Left ventricle myocardium inferior (tissue), 1 donor: ENCODE measurements at places on chromosomes 6 and 20. TPM values are rescaled to one million over a fixed set of nuclear protein-coding genes. Genes with fewer than 3 reads are reported as not detected.

- H3K27ac ChIP-seq: no peak overlapping the region
- H3K4me1 ChIP-seq: no peaks in the 10 kb centered on the region
- H3K4me3 ChIP-seq: no peak overlapping the region
- DNase-seq: no peak
- no peaks in the 10 kb centered on the region for H3K27me3 ChIP-seq
These were observed 118.1 kb upstream of the PRDM1 start for GRCh38 chr6:105967917-105968602.

DNA sequence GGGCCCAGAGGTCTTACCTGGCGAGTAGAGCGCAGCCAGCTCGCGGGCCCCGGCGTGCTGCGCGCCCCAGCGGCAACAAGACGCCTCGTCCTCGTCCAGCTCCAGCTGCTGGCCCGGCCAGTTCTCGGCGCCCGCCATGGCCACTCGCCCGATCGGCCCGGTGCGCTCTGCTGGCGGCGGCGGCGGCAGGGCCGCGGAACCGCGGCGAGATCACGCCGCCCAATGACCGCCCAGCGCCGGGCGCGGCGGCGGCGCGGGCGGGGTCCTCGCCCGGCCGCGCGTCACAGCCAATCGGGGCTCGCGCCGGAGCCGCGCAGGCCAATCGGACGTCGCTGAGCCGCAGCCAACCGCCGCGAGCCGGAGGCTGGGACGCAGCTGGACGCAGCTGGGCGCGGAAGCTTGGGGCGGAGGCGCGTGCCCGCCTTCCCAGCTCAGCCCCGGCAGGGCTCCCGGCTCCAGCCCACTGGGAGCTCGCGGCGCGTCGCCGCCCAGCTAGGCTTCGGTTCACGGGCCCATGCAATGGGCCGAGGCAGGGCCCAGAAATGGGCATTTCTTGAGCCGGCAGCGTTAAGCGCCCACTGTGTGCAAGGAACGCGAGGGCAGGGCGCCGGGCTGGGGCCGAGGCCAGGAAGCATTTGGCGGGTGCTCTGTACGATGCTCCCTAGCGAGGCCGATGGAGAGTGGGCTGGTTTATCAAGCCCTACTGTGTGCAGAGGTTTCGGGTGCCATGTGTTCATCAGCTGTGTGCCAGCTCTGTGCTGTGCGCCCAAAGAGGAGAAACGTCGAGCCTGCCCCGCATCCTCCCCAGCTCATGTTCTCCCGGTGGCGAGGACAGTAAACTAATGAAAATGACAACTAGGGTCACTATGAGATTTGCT is at the start of gene PEDS1:
Gene PEDS1, minus strand, starts transcription at position 224 of the 878 bp plus-strand sequence. Its CDS starts 86 bp downstream, at position 138.
- H3K27ac ChIP-seq: peak within 1 kb of the TSS; percentile 95
- H3K36me3 ChIP-seq: peaks cover 5% of the 10 kb centered on the region
- H3K27me3 ChIP-seq: no peaks in the 10 kb centered on the region
- peak; percentile 94 for DNase-seq
- H3K4me3 ChIP-seq: peak within 1 kb of the TSS; percentile 99

GRCh38 chr6:34583861-34584604 is 27.9 kb upstream of the SPDEF start:
- peaks cover 28% of the 10 kb centered on the region for H3K4me1 ChIP-seq
- no peaks in the 10 kb centered on the region for H3K27me3 ChIP-seq
- H3K27ac ChIP-seq: no peak overlapping the region
- no peak overlapping the region for H3K4me3 ChIP-seq
- DNase-seq: no peak

DNA sequence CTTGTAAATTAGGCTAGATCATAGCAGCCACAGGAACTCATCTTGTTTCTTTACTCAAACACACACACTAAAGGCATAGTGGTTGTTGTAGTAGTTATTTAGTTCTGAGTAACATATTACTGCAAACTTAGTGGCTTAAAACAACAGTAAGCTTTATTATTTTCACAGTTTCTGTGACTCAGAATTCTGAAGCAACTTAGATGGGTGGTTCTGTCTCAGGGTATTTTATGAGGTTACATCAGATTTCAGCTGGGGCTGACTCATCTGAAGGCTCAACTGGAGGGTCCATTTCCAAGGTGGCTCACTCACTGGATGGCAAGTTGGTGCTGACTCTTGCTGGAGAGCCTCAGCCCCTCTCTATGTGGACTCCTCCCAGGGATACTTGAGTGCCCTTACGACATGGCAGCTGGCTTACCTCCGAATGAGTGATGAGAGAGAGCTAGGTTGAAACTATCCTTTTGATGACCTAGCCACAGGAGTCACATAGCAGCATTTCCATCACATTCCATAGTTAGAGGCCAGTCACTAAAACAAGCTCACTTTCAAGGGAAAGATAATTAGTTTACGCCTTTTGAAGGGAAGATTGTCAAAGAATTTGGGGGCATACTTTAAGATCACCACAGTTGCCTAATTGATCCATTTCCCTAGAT is 136.5 kb upstream of the PRND start:
- no peaks in the 10 kb centered on the region for H3K4me1 ChIP-seq
- peaks cover 28% of the 10 kb centered on the region for H3K27me3 ChIP-seq

DNA sequence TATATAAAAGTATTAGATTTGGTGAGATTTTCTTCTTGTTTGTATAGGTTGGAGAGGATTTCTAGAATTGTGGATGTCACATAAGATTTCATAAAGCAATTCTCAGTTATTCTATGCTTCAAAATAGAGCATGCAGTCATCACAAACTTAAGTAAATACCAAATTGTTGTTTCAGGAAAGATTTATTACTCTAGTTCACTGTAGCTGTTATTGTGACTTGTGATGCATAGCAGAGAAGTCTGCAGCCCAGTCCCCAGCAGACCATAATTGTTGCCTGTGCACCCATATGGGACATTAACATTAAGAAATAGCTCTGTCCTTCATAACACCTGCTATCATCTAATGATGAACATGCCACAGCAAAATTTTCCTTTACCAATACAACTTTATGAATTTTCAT is 228.0 kb upstream of the FAM83B start:
- no peak overlapping the region for H3K4me3 ChIP-seq
- no peak overlapping the region for H3K27ac ChIP-seq
- H3K4me1 ChIP-seq: peaks cover 5% of the 10 kb centered on the region
- H3K36me3 ChIP-seq: no peaks in the 10 kb centered on the region
- no peaks in the 10 kb centered on the region for H3K27me3 ChIP-seq

DNA sequence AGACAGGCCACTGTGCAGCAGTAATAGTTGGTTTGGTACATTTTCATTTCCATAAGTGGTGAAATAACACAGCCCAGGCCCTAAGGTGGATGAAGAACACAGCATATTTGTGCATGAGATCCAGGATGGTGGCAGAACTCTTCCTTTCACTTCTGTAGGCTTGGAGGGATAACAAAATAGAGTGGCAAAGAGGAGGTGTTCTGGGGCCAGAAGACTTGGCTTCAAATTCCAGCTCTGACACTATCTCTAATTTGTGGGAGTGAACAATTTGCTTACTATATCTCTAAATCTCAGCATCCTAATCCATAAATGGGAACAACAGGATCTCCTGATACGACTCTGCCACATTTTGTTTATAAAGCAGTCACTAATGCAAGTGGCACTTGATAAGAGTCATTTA is 111.7 kb upstream of the FAM184A start:
- no peak overlapping the region for H3K4me3 ChIP-seq
- peaks cover 44% of the 10 kb centered on the region for H3K36me3 ChIP-seq
- H3K27ac ChIP-seq: no peak overlapping the region
- H3K27me3 ChIP-seq: no peaks in the 10 kb centered on the region
- no peak for DNase-seq

DNA sequence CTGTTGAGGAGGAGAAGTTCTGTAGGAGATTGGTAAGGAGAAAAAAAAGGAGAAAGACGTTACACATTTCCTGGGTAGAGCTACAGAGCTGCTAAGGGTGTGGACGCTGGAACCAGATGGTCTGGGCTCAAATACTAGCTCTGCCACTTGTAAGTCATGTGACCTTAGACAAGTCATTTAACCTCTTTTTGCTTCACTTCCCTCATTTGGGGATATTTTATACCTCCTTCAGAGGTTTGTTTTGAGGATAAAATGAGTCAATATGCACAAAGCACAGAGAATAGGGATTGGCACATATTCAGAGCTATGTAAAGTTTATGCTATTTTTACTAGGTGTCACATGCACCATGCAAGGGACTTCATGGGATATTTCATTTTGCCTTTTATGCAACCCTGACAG is 708.8 kb downstream of the DHX35 start:
- H3K4me3 ChIP-seq: no peak overlapping the region
- H3K27me3 ChIP-seq: no peaks in the 10 kb centered on the region
- no peak overlapping the region for H3K27ac ChIP-seq
- H3K36me3 ChIP-seq: no peaks in the 10 kb centered on the region

GRCh38 chr6:73873081-73873480 is 177.1 kb downstream of the CD109 start:
- no peak for DNase-seq
- no peaks in the 10 kb centered on the region for H3K4me1 ChIP-seq
- no peaks in the 10 kb centered on the region for H3K36me3 ChIP-seq
- no peak overlapping the region for H3K4me3 ChIP-seq

- no peak overlapping the region for H3K27ac ChIP-seq
- no peak for DNase-seq
- no peak overlapping the region for H3K4me3 ChIP-seq
These were observed 39.5 kb downstream of the NKX2-4 start for GRCh38 chr20:21357844-21358243.

DNA sequence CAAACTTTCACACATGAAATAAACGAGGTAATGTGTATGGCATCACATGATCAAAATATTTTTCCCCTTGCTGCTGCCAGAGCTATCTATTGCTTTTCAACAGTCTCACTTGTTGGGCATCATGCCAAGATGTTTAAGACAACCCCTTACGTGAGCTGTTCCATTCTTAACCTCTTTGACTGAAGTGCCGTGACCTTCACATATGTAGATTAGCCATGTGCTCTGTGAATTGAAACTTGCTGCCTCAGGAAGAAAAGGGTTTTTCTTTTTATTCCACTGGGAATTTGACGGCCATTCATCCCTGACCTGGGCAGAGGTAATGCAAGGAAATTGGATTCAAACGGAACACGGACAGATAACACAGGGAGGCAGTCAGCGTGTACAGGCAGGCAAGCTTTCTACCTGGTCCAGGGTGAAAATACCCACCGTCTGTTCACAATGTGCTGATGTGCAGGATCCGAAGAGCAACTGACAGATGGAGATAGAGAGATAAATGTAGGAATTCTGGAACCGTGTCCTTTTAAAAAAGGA is 14.2 kb downstream of the ARID1B start:
- H3K27ac ChIP-seq: peak overlapping the region; percentile 63
- no peaks in the 10 kb centered on the region for H3K27me3 ChIP-seq
- H3K4me1 ChIP-seq: peaks cover 100% of the 10 kb centered on the region
- DNase-seq: no peak
- H3K36me3 ChIP-seq: no peaks in the 10 kb centered on the region
- H3K4me3 ChIP-seq: peak overlapping the region; percentile 25

- H3K36me3 ChIP-seq: no peaks in the 10 kb centered on the region
- DNase-seq: no peak
- peaks cover 97% of the 10 kb centered on the region for H3K27me3 ChIP-seq
These were observed 55.9 kb downstream of the YTHDF1 start for GRCh38 chr20:63159826-63160640.

GRCh38 chr6:39754514-39755115 is 29.4 kb upstream of the KIF6 start:
- peak overlapping the region; percentile 65 for H3K27ac ChIP-seq
- no peaks in the 10 kb centered on the region for H3K27me3 ChIP-seq
- no peaks in the 10 kb centered on the region for H3K36me3 ChIP-seq
- H3K4me3 ChIP-seq: no peak overlapping the region
- peak; percentile 28 for DNase-seq

GRCh38 chr20:59184880-59185447 is 21.3 kb downstream of the ZNF831 start:
- H3K4me1 ChIP-seq: peaks cover 2% of the 10 kb centered on the region
- H3K27ac ChIP-seq: no peak overlapping the region
- no peak overlapping the region for H3K4me3 ChIP-seq
- no peaks in the 10 kb centered on the region for H3K36me3 ChIP-seq
- DNase-seq: no peak

GRCh38 chr6:22350109-22350508 is 53.3 kb upstream of the PRL start:
- H3K4me3 ChIP-seq: no peak overlapping the region
- H3K36me3 ChIP-seq: no peaks in the 10 kb centered on the region
- no peaks in the 10 kb centered on the region for H3K27me3 ChIP-seq

DNA sequence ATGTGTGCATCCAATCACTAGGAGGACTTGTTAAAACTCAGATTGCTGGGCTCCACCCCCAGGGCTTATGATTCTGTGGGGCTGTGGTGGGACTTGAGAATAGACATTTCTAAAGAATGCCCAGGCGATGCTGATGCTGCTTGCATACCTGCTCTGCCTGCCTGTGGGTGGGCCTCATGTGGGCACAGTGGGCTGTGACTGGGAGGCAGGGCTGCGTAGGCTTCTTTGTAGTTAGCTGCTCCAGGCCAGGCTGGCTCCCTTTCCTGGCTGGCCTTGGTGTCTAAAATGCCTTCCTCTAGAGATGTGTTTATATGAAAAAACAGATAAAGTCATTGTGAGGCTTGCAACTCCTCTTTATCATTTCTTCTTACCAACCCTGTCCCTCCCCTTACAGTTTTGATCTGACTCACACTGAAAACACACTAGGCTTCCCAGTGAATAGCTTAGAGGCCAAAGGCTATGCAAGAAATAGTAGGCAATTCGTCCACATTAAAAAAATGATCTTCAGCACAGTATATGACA is 495.5 kb upstream of the MAP3K7 start:
- H3K36me3 ChIP-seq: no peaks in the 10 kb centered on the region
- H3K4me3 ChIP-seq: no peak overlapping the region
- no peak for DNase-seq
- H3K4me1 ChIP-seq: no peaks in the 10 kb centered on the region
- no peaks in the 10 kb centered on the region for H3K27me3 ChIP-seq
- no peak overlapping the region for H3K27ac ChIP-seq

GRCh38 chr6:92989656-92990055 is 429.7 kb downstream of the EPHA7 start:
- no peaks in the 10 kb centered on the region for H3K4me1 ChIP-seq
- H3K27me3 ChIP-seq: no peaks in the 10 kb centered on the region
- no peak overlapping the region for H3K27ac ChIP-seq
- no peaks in the 10 kb centered on the region for H3K36me3 ChIP-seq
- no peak overlapping the region for H3K4me3 ChIP-seq
- DNase-seq: no peak

DNA sequence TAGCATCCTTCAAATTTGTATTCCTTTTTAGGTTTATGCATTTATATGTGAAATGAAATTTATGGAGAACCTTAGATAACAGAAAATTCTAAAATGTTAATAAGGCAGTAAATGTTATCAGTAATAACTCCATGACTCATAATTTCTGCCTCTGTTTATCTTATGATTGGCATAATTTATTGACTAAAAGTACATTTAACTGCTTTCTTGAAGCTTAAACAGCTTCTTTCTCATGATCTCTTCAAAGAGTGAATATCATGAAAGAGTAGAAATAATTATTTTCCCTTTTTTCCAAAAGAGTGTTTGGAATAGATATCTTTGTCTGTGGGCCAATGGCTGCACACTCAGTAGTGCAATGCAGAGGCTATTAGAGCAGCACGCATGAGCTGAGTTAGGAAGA is 91.3 kb downstream of the SHLD1 start:
- no peaks in the 10 kb centered on the region for H3K27me3 ChIP-seq
- no peak overlapping the region for H3K4me3 ChIP-seq
- no peaks in the 10 kb centered on the region for H3K36me3 ChIP-seq
- H3K27ac ChIP-seq: no peak overlapping the region

- H3K4me1 ChIP-seq: no peaks in the 10 kb centered on the region
- no peak overlapping the region for H3K27ac ChIP-seq
These were observed 17.7 kb upstream of the ADGRF4 start for GRCh38 chr6:47680724-47681123.

The HEBP2 gene
- total RNA-seq: 101 TPM

The RAET1L gene
- not detected for total RNA-seq

The SMLR1 gene
- not detected for total RNA-seq

The CD24 gene
- total RNA-seq: 0.71 TPM

The OPRM1 gene
- total RNA-seq: not detected

The CLIC5 gene
- 285 TPM for total RNA-seq

The EPHA7 gene
- total RNA-seq: 12.5 TPM

The FAM217A gene
- total RNA-seq: not detected
